ENCODE measurements at places on chromosomes 13 and 19.

GRCh38 chr19:31126236-31126635 is 223.0 kb downstream of the TSHZ3 start:
- DNase-seq = no peak

DNA sequence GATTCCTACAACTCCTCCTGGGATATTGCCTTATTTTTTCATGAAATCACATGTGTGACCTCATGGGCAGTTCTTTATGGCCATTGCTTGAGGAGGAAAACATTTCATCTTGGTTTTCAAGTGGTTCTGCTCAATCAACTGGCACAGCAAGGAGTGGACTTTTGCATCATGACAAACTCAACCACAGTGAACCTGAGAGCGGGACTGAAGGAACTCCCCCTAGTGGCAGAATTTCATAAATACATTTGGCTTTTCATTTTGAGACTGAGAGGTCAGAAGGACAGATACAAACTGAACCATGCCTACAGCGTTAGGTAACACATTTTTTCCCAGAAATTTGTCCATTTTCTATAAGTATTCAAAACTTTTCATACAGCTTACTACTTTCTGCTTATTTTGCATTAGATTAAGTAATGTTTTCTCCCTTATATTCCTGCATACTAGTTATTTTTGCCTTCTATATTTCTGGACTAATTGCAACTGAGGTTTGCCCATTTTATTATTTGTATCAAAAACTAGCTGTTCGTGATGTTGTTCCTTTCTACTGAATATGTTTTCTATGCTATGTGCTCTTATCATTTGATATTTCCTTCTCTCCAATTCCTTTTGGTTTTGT is 13.4 kb upstream of the SIGLEC12 start:
- DNase-seq = peak; percentile 85

DNA sequence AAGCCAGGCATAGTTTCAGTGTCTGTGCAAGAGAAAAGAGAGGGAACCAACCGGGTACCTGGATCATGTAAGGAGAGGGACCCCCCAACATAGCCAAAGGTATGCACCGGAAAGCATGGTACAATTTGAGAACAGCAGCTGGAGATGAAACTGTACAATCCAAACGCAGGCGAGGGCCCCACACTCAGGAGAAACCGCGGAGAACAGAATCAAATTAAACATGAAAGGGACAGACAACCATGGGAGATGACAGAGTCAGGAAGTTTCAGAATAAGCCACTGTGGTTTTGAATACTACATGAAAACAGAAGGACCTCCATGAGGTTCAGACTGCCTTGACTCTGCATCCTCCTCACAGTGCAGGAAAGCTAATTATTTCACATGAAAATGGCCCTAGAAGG is 62.9 kb upstream of the SPATA13 start:
- DNase-seq = no peak

DNA sequence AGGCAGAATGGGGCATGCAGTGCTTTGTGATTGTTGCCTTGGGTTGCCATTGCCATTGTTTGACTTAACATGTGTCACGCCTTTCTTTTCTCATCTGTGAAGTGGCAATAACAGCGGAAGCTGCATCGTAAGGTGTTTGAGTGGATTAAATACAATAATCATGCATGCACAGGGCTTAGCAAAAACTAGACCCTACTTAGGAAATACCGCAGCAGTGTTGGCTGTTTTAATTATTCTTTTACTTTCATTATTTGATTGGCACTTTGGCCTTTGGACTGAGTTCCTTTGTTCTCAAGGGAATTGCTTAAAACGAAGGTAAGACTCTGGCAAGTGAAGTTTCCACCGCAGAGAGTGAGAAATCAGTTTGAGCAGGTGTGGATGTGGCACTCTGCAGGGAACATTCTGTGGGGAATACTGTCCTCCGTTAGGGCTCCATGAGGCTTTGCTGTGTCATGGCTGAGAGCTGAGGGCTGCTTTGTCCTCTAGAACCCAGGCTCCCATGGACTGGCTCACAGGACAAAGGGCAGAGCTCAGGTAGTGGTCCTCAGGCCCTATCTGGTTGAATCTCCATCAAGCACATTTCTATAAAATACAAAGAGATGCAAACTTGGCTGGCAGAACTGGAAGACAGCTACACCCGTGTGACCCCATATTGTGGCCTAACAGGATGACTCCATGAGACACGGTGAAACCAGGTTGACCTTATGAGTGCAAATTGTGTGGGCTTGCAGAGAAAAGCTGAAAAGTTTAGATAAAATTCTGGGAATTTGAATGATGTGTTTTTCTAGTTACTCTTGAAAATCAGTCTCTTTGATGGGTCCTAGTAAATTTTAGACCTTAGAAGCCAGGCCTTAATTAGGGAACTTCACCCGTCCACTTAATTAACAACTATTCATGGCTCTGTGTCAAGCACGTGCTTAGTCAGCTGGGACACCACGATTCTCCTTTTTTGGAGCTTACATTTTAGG is 407.2 kb downstream of the KCNRG start:
- no peak for DNase-seq

DNA sequence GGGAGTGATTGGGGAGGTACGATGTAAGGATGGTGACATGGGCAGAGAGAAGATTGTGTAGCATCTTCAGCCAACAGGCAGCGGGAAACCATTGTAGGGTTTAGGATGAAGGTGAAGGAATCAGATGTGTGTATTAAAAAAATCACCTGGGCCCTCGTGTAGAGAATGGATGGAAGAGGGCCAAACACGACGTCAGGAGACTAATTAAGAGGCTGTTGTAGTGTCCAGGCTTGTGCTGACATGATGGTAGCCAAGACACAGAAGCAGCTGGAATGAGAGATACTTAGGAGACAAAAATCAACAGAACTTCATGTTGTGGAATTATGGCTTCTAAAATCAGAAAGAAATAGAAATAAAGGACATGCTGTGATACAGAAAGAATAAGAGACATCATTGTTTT is 41.2 kb upstream of the ARGLU1 start:
- DNase-seq = no peak

GRCh38 chr13:41588899-41589298 is 131.5 kb downstream of the RGCC start:
- peak; percentile 64 for DNase-seq

DNA sequence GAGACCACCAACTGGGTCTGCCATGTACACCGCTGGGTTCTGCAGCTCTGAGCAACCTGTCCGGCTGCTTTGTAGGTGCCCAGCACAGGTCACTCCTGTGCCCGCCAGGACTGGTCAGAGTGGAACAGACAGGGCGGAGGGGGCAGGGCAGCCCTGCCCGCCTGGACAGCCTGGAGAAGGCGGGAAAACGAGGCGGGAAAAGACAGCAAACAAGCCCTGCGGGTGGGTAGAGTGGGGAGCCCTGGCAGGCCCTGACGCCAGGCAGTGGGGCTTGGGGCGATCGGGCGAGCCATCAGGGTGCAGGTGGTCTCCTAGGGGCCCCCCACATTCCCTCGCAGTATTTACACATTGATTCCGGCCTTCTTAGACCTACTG is 533 bp upstream of the UHRF1 start:
- no peak for DNase-seq

GRCh38 chr19:50981587-50982146 is 2.0 kb downstream of the KLK7 start:
- DNase-seq = no peak

DNA sequence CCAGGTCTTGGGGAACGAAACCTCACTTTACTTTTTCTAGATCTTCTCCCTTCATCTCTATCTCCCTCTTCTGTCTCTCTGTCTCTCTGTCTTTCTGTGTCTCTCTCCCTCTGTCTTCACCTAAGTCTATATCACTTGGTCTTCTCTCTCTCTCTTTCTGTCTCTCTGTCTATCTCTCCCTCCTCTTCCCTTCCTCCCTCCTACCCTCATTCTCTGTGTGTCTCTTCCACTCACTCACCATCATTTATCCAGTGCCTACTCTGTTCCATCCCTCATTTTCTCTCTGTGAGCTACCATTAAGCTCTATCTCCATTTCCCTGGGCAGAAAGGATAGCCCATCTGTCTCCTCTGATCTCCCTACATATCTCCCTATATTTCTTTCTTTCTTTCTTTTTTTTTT is 32.2 kb upstream of the FBL start:
- DNase-seq = no peak

DNA sequence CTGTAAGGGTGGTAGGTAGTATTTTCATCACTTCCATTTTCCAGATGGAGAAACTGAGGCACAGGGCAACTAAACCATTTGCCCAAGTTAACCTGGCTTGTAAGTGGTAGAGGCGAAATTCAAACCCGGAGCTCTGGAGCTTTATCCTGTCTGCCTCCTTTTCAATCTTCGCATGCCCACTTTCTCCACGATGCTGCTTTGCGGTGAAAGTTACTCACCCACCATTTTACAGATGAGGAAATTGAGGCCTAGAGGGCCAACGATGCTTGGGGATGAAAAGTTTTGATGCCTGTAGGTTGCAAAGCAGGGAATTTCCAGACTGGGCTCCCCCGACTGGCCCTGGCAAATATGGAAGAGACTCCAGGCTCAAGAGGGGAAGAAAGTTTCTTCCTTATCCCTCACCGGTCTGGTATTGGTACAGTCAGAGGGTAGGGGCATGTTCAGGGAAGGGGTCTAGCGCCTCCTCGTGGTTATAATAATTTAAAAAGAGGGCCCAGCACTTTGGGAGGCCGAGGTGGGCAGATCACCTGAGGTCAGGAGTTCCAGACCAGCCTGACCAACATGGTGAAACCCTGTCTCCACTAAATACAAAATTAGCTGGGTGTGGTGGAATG is 1.9 kb upstream of the SH2D3A start:
- DNase-seq = peak; percentile 33

DNA sequence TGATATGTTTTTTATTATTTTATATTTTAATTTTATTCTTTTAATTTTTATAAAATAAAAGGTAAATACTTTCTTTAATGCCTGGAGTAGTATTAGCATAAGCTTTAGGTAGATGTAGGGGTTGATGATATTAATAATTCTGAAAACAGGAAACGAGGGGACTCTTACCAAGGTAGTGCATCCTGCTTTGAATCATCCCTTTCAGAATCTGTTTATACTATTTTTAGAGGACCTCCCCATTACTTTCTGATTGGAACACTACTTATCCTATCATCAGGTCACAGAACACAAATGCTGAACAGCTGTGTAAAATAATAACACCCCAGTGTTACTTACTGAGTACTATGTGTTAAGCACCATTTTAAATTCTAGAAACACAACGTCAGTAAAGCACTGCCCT is 27.3 kb downstream of the COG6 start:
- no peak for DNase-seq

- no peak for DNase-seq
These were observed 148.9 kb downstream of the USP12 start for GRCh38 chr13:27022571-27023311.

- no peak for DNase-seq
These were observed 581.0 kb upstream of the SPRY2 start for GRCh38 chr13:80921971-80922370.
